ENCODE measurements at places on chromosomes 7 and 10.

DNA sequence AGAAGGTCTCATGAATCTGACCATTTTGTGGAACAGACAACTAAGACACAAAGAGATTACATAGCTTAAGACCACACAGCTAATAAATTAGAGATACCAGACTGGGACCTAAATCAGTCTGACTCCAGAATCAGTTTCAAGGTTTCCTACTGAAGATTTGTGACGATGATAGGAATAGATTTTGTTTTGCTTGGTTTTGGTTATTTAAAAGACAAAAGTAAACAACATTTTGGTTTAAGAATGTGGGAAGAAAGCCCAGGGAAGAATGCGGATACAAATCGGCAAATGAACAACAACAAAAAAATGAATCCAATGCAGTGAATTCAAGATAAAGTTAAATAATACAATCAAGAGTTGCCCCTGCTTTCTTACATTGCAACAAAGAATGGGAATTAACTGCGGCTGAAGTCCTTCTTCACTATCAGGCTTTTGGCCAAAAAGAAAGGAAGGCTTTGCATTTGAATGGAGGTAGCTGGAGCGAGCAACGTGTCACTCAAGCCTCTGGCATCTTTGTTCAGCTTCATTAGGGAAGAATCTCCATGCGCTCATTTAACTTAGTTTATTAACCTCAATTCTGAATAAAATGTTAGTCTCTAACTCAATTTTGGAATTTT lies 210.8 kb downstream of the ADAM12 start:
- peak; percentile 32 for DNase-seq

DNA sequence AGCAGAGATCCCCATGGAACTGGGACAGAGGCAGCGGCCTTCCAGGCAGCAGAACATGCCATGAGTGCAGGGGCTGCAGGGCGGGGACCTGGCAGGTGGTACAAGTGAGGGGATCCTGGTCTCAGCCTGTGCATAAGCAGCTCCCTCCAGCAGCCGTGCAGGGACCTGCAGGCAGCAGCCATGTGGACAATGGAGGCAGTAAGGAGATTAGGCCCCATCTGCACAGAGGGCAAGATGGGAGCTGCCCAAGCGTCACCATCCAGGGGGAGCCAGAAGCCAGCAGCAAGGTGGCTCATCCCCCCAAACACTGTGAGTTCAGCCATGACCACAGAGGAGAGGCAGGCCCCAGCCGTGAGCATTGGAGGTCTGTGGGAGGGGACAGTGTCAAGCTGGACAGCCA lies 3.1 kb downstream of the DDC start:
- no peak for DNase-seq

DNA sequence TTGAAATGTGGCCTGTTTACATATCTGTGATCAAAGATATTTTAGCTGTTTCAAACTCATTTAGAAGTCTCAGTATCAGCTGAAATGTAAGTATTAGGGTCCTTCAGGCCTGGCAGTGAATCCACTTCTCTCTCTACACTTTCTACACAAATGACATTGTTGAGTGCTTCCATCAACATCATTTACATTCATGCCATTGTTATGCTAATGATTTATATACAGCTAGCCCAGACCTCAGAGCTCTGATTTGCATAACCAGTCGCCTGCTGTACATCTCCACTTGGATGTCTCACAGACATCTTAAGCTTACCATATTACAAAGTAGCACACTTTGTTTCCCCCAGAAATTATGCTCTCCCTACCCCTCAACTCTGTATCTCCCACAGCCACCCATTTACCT lies 71.6 kb downstream of the GSDME start:
- no peak for DNase-seq

DNA sequence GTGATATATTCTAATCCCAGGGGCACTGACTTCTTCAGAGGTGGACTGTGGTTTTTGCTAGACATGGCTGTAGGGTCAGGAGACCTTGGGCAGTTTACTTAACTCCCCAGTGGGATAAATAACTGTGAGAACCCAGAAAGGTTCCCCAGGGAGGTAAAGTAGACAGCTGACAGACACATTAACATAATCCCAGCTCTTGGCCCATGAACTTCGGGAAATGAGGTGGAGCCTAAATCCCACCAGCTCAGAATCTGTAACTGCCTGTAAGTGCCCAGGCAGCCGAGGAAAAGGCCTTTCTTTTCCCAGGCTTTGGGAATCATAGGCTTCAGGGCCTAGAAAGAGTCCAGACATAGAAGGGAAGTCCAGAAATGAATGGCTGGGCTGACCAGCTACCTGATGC lies 106.0 kb downstream of the LRRC18 start:
- DNase-seq: no peak

GRCh38 chr10:26468700-26469099 lies 30.6 kb downstream of the APBB1IP start:
- no peak for DNase-seq

DNA sequence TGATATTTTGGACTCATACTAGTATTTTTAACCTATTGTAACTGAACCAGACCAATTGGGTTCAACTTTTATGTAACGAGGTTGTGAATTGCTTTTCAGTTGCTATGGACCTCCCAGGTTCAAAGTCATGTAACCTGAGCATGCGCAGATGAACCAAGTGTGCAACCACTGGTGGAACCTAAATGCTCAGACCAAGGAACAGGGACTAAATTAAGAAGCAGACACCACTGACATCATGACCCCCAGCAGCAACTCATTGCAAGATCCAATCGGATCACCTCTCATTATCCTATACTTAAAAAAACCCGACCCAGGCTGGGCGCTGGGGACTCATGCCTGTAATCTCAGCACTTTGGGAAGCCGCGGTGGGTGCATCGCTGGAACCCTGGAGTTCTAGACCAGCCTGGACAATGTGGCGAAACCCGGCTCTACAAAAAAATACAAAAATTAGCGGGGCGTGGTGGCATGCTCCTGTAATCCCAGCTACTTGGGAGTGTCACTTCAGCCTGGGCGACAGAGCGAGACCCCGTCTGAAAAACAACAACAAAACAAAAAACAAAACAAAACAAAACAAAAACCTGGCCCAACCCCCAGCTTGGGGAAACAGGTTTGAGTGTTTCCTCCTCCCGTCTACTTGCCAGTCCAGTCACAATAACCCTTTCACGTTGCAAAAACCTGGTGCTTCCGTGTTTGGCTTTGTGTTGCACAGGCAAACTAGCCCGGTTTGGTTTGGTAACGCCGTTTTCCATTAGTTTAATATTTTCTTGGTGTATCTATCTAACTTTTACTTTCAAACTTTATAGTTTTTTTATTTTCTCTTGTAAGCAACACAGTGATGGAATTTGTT lies 11.3 kb upstream of the ZNF518A start:
- no peak for DNase-seq

DNA sequence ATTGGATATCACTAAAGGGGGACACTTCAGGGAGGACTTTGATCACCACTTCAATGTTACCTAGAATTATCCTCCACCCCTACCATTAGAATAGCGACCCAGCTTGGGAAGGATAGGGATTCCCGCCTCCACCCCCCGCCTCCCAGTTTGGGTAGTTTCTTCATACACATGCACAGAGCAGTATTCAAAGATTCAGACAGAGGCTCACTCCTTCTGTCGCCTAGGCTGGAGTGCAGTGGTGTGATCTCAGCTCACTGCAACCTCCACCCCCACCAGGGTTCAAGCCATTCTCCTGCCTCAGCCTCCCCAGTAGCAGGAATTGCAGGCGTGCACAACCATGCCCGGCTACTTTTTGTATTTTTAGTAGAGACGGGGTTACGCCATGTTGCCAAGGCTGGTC lies 1166.1 kb downstream of the TYW1 start:
- DNase-seq: no peak

GRCh38 chr10:1182280-1183032 lies 126.3 kb downstream of the WDR37 start:
- DNase-seq: no peak

DNA sequence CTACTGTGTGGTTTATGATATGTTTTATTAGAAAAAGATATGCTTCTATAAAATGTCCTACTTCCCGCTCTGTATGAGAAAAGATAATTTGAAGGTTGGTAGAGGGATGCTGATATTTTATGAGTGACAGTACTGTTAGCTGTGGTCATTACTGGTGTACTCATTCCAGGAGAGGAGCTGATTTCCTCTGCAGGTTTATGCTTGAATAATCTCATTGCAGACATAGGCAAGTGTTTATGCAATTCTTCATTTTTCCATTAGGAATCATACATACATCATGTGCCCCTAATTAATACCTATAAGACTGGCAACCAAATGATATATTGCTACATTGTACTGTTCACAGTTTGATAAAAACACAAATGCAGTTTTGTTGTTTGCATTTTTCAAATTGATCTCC lies 269.4 kb downstream of the MALRD1 start:
- no peak for DNase-seq

- no peak for DNase-seq
These were observed 81.4 kb downstream of the ABI1 start for GRCh38 chr10:26779176-26779860.

DNA sequence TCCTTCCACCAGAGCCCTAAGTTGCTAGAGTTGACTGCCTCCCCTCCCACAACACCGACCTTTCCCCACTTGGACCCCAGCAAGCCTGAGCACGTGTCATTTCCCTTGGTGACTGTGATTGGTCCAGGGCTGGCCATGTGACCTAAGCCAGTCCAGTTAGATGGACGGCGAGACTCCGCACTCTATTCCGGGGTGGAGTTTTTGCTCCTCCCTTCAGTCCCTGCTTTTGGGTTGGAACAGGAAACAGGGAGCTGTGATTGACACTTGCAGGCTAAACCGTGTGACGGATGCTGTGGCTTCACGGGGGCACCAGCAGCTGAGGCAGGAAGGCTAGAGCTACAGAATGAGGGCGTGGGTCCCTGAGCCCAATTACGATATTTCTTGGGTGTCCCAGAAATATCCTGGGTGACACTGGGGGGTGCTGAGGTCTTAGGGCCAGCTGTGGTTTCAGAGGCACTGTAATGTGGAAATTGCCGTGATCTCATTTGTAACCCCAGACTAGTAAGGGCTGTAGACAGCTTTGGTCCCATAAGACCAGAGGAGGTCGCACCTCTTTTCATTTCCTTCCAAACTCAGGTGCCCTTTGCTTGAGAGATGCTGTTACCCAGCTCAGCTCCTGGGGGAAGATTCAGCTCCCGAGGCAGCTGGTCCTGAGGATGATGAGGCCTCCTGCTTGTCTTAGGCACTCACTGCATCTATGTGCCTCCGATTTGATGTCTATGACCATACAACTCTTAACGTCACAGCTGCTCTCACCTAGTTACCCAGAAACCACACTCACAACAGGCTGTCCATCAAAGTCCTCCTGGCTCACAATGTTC lies 102.7 kb upstream of the NPTX2 start:
- DNase-seq: no peak

- DNase-seq: no peak
These were observed 52.5 kb upstream of the UNC5B start for GRCh38 chr10:71159892-71160291.

- no peak for DNase-seq
These were observed 22.6 kb upstream of the MYH16 start for GRCh38 chr7:99249985-99250575.

- DNase-seq: peak; percentile 59
These were observed 38.2 kb downstream of the ANTXRL start for GRCh38 chr10:46325021-46325420.

- no peak for DNase-seq
These were observed 420.7 kb upstream of the NFE2L3 start for GRCh38 chr7:25731068-25731845.

- DNase-seq: no peak
These were observed 945.5 kb downstream of the SORCS3 start for GRCh38 chr10:105586451-105587098.

- DNase-seq: no peak
These were observed 63.3 kb upstream of the SMNDC1 start for GRCh38 chr10:110368002-110368401.

GRCh38 chr10:100566561-100566960 lies 30.8 kb downstream of the HIF1AN start:
- DNase-seq: no peak

- no peak for DNase-seq
These were observed 48.3 kb downstream of the A1CF start for GRCh38 chr10:50837095-50837494.

- no peak for DNase-seq
These were observed 371.7 kb upstream of the IGFBP3 start for GRCh38 chr7:46292741-46293140.

- no peak for DNase-seq
These were observed 34.9 kb downstream of the MMRN2 start for GRCh38 chr10:86922553-86922961.

DNA sequence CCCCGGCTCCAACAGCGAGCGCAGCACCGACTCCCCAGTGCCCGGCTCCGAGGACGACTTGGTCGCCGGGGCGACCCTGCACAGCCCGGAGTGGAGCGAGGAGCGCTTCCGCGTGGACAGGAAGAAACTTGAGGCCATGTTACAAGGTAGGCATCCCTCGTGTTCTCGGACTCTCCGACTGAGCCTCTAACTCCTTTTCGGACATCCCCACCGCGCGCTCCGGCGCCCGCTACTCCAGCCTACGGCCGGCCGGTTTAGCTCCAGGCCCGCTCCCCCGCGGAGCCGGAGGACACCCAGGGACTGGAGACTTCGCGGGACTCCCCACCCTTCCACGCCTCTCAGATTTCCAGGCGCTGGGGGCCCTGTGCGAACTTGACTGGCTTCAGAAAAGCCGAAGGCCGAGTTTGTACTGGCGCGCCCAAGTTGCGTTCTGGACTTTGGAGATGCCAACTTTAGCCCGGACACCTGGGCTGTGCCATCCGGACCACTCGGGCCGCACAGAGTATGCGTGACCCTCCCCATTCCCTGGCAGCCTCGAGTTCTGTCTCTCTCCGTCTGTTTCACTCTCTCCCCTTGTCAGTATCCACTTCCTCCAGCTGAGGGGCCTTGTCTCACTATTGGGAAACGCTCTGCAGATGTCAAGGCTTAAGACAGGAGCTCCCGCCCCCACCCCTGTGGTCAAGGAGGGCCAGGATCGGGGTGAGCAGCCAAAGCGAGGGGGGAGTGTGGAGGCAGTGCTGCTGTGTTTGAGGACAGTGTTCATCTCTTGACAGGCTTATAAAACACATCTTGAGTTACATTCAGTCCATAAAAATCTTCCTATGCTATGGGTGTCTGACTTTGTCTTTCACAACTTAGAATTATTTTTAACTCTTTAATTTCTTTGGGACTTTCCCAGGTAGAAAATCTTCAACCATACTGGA lies 777 bp downstream of the BICC1 start:
- DNase-seq: peak; percentile 6

DNA sequence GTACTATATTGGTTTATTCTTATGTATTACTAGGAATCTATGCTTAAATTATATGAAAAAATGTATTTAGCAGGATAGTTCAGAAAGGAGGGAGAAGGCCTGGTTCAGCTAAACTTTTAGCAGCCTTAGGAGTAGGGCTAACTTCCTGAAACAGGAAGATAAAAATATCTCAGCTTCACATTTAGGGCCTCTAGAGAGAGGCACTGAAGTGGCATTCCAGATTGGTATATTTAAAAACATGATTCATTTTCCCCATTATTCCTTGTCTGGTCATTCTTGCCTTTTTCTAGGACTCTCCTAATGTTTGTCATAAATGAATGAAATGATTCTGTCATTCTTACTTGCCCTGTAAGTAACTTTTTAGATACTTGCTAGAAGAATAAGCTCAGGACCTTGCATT lies 63.0 kb upstream of the CYP26C1 start:
- DNase-seq: no peak

DNA sequence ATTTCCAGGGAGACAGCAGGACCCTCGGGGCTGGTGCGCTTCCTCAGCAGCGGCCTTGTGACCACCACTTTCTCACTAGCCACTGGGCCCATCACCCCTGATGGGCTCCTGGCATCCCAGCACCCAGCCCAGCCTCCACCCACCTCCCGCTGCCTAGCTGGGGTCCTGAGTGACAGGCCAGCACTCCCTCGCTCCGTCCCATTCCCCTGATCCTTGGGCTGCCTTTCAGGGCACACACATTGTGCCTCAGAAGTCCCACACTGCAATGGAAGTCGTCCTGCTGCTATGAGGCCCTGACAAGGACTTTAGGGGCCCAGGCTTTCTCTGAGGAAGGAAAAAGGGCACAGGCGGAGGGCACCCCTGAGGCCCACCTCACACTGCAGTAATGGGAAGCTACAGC lies 12.4 kb downstream of the CAMK2B start:
- no peak for DNase-seq
